ENCODE measurements at places on chromosomes 13 and 19.

- no peak for DNase-seq
Measured at GRCh38 chr19:40588110-40588854, 11.6 kb downstream of the SHKBP1 start.

DNA sequence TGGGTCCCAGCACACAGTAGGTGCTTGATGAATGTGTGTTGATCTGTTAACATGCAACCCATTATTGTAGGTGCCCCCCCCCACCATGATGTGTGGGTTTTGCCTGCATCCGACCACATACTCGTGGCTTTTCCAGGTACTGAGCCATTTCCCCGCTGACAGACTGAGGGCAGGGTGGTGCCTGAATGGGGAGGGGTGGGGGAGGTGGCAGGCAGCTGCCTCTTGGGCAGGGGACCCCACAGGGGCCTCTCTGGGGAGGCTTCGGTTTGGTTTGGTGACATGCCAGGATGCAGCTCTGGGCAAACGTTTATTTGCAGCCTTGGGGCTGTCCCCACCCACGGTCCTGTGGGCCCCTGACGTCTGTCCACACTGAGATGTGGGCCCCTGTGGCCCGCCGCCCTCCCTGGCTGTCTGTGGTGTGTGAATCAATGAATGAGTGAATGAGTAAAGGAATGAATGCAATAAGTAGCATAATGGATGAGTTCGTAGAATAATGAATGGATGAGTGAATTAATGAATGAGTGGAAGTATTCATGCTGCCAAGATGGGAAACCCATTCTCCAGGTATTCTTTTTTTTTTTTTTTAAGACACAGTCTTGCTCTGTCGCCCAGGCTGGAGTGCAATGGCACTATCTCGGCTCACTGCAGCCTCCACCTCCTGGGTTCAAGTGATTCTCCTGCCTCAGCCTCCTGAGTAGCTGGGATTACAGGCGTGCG is 9.0 kb upstream of the JUND start:
- no peak for DNase-seq

GRCh38 chr19:36331353-36332228 is 47.4 kb downstream of the ZFP14 start:
- peak; percentile 97 for DNase-seq

- no peak for DNase-seq
Measured at GRCh38 chr13:52947921-52948373, 80.7 kb upstream of the OLFM4 start.

DNA sequence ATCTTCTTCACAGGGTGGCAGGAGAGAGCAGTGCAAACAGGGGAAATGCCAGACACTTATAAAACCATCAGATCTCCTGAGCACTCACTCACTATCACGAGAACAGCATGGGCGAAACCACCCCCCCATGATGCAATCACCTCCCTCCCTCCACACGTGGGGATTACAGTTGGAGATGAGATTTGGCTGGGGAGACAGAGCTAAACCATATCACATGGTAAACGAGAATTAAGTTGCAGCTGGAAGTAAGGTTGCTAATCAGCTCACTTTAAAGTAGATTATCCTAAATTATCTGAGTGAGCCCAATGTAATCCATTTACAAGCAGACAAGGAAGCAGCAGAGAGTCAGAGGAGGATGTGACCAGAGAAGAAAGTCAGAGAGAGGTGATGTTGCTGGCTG is 102.2 kb upstream of the IPO5 start:
- DNase-seq: no peak

GRCh38 chr19:24057144-24057543 is 29.8 kb upstream of the ZNF254 start:
- DNase-seq: no peak

- no peak for DNase-seq
Measured at GRCh38 chr19:7611541-7612279, 16.0 kb downstream of the CAMSAP3 start.

- no peak for DNase-seq
Measured at GRCh38 chr13:96546463-96546862, 447.8 kb downstream of the OXGR1 start.

DNA sequence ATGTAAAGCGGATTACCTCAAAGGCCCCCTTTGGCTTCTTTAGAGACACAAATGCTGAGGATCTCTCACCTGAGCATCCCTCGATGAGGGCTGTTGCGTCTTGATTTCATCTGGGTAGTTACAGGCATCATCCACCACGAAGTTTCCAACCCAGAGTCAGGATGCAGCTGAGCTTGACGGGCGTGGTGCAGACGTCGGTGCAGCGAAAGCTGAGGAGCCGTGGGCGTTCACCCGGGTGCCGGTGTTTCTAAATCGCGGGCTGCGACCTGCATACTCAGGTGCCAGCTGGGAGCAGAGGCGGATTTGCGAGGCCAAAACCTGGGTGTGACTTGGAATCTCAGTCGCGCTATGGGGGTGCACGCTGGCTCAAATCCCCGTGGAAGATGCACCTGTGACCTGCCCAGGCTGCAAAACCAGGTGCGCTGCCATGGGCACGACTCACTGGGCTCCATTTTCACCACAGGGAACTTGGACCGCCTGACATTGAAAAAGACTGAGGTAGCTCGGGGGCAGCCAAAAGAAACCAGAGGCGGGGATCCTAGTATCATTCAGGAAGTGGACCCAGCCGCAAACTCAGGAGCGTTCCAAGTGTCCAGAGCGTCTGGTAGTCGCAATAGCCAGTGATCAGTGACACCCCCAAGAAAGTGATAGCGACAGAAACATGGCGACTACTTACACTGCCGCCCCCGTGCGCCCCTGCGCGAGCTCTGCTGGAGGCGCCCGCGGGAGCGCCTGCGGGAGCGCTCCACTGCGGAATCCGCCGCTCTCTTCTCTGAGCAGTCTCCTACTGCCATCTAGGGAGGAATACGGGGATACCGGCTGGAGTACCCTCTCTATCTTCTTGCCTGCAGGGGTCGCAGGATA is 36.4 kb upstream of the IGFL4 start:
- peak; percentile 94 for DNase-seq

DNA sequence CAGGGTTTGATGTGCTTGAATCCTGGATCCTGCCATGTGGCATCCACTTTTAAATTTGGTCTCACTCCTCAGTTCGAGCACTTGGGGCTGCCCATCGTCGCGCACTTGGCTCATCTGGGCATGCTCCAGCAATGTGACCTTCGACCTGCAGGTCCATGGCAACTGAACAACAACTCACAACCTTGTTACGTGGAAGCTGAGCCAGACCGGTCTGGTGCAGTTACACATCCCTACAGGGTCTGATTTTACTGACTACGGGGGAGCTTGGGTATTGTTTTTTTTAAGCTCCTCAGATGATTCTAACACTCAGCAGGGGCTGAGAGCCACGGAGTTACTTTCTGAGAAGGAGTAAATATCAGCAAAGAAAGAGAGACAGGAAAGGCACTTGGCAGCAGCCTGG is 769.6 kb downstream of the UQCRFS1 start:
- peak; percentile 21 for DNase-seq

DNA sequence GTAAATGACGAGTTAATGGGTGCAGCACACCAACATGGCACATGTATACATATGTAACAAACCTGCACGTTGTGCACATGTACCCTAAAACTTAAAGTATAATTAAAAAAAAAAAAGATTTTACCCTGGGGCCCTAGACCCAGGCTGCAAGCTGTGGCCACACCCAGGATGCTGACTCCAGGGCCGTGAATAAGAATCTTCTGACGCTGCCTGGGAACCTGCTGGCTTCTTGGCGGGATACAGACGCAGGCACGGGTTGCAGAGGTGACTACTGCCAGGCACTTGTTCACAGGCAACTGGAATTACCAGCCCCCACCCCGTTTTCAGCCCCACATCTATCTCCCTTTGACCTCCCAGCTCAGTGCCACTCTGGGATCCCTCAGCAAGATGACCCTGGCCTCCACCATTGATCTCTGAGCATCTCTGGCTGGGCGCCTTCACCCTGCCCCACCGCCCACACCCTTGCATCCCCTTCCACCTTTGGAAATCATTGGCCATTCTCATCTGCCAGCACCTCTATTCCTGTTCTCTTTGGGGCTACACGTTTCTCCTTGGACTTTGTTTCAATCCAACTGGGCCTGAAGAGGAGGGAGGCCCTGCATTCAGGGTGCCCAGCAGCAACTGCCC is 21.1 kb upstream of the CFAP97D2 start:
- no peak for DNase-seq

- no peak for DNase-seq
Measured at GRCh38 chr13:106061781-106062180, 473.7 kb downstream of the EFNB2 start.

DNA sequence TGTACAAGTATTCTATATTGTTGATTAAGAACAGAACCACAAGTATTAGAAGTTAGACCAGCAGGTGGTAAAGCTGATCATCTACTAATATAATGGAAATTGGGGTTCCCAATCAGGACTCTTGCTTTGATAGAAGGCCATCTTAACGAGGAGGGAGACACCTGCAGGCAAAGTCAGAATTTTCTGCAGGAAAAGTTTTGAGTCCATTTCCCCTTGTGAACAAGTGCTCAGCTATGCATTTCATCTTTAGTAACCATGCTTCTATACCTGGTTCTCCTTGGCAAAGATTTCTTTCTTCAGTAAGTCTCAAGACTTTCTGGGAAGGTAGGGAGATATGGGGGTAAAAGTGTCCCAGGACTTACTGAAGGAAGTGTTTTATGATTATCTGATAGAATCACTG is 36.1 kb upstream of the USPL1 start:
- peak; percentile 49 for DNase-seq

DNA sequence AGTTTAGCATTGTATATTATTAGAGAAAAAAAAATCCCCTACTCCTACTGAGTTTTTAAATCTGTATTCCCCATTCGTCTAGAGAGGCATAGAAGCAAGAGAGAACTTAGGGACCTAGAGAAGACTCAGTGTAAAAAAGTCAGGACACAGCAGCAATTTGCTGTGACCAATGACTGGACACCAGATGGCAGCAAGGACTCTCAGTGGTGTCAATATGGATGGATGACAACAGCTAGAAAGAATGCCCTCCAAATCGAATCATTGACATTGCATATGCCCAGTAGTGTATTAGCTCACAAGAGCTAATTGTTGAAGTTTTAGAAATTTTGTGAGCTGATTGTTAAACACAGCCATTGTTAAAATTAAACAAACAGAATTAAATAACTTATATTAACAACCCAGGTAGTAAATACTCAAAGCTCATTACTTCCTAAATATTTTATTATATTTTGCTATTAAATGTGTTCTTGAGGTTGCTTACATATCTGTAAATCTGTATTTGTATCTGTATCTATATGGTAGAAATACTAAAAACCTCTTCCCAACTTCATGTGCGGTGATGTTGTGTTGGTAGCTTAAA is 43.9 kb downstream of the SIAH3 start:
- DNase-seq: peak; percentile 62

DNA sequence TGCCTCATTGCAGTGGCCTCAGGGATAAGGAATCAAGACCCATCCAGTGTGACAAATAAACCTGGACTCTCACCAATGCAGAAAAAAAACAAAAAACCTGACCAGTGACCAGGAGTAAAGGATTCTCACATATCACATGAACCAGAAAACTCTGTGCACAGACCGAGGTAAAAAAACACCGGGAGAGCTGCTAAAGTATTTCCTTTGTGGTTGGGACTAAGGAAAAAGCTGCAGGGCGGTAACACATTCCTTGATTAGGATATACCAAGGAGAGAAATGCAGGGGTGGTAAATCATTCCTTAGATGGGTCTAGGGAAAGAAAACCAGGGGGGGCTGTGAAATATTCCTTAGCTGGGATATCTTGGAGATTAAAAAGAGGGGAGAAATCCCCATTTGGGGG is 64.8 kb upstream of the ZNF85 start:
- peak; percentile 4 for DNase-seq

GRCh38 chr13:100363285-100363711 is 225.3 kb downstream of the GGACT start:
- no peak for DNase-seq

GRCh38 chr19:16034958-16035560 is 41.2 kb upstream of the TPM4 start:
- DNase-seq: no peak

GRCh38 chr13:95650696-95651095 is 6.2 kb upstream of the DZIP1 start:
- DNase-seq: no peak

DNA sequence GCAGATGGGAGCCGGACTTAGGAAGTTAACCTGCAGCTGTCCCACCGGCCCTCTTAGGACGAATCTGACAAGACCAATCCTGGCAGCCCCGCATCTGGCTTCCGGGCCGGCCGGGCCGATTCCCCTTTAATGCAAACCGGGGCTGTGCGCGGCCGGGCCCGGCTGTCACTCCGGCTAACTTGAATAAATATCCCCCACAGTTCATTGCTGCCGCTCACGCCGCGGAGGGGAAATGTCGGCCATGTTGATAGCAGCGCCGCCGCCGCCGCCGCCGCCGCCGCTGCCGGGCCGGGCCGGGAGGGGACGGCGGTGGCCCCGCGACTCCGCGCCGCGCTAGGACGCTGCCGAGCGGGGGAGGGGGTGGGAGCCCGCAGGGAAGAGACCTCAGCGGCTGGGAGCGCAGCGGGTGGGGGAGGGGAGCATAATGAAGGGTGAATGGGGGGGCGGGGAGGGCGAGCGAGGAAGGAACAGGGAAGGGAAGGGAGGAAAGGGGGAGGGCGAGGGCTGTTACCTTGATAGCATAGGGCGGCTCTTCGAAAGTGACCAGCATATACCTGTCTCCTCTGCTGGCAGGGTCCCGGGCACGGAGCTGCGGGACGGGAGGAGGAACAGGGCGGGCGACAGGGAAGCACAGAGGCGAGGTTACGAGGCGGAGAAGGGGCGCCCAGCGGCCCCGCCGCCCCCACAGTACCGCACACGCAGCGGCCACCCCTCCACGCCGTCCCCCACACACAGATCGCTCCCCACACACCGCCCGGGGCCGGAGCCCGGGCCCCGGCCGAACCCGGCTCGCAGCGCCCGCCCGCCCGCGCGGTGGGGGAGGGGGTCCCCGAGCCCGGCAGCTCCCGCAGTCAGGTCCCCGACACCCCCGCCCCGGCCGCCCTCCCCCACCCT is 1.1 kb downstream of the INTS6 start:
- peak; percentile 93 for DNase-seq

- DNase-seq: peak; percentile 67
Measured at GRCh38 chr19:17671906-17672305, 16.2 kb downstream of the UNC13A start.

- DNase-seq: no peak
Measured at GRCh38 chr19:50184196-50184595, 19.2 kb upstream of the MYH14 start.

- no peak for DNase-seq
Measured at GRCh38 chr19:18441804-18442788, 4.2 kb upstream of the ISYNA1 start.
